ENCODE measurements at places on chromosomes 13 and 19. TPM values are rescaled to one million over a fixed set of nuclear protein-coding genes. Genes with fewer than 3 reads are reported as not detected.

DNA sequence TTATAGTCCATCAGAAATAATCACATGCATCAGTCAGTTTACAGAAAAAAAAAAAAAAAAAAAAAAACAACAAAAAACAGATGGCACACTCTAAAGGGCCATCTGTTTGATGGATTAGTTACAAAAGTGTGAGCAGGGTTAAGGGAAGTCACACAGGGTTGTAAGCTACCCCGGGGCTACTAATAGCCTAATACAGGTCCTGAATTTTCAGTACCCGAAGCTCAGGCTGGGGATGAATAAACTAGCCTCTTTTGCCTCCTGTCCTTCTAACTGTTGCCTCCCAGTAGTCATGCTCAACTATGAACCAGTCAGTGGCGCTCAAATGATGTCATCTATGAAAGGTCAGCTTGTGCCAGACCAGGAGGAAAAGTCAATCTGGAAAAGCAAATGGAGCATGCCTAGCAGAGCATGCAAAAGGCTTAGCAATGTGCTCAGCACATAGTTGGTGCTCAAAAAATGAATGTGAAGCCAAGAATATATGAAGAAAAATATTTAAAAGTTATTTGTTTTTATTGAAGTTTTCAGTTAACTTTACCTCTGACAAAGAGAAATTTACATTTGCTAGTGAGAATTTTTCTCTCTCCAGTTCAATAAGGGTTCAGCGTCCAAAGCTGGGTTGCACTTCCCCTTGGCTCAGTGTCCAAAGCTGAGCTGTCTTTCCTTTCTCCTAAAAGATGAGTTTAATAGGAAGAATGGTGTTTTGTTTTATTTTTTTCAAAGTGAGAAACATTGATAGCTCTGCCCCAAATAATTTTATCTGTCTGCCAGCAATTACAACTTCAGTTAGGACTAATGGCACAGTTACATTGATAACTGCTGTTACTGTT lies 30.8 kb upstream of the LRCH1 start:
- peak; percentile 51 for DNase-seq

The ATP8B3 gene
- total RNA-seq, result not detected

The MEF2B gene
- not detected for total RNA-seq

DNA sequence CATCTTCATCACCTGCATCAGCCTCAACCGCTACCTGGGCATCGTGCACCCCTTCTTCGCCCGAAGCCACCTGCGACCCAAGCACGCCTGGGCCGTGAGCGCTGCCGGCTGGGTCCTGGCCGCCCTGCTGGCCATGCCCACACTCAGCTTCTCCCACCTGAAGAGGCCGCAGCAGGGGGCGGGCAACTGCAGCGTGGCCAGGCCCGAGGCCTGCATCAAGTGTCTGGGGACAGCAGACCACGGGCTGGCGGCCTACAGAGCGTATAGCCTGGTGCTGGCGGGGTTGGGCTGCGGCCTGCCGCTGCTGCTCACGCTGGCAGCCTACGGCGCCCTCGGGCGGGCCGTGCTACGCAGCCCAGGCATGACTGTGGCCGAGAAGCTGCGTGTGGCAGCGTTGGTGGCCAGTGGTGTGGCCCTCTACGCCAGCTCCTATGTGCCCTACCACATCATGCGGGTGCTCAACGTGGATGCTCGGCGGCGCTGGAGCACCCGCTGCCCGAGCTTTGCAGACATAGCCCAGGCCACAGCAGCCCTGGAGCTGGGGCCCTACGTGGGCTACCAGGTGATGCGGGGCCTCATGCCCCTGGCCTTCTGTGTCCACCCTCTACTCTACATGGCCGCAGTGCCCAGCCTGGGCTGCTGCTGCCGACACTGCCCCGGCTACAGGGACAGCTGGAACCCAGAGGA lies 2.6 kb downstream of the P2RY11 start:
- DNase-seq, result peak; percentile 48

DNA sequence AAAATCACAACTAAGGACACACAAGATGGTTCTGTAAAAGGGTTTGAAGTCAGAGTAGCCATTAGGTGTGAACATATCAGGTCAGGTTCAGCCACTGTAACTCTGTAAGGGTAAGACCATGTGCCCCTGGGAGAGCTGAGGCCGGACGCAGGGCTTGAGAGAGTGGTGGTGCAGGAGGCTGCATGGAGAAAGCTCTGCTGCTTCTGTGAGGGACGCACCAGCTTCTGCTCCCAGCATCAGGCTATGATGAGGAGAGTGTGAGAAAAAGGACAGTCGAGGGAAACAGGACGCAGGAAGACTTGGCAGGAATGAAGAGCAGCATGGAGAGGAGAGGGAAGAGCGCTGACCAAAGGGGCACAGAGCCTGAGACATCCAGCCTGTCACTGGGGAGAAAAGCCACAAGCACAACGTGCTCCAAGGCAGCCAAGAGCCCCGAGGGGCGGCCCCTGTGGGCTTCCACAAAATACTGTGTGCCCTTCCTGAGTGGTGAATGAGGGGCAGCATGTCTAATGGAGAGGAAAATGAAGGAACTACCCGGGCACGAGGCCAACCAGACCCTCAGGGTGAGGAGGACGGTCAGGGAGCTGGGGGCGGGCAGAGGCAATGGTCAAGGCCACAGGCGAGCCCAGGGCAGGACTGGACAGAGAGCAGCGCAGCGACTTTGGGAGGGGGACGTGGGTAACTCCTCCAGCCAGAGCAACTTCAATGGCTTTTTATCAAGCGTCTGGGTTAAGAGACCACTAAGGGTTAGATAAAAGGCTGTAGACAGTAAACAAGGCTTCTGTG lies 107.7 kb downstream of the COL4A1 start:
- DNase-seq, result no peak

The TYK2 gene
- total RNA-seq, result 124 TPM

- DNase-seq, result no peak
These were observed 6.1 kb upstream of the ECH1 start for GRCh38 chr19:38837656-38838121.

DNA sequence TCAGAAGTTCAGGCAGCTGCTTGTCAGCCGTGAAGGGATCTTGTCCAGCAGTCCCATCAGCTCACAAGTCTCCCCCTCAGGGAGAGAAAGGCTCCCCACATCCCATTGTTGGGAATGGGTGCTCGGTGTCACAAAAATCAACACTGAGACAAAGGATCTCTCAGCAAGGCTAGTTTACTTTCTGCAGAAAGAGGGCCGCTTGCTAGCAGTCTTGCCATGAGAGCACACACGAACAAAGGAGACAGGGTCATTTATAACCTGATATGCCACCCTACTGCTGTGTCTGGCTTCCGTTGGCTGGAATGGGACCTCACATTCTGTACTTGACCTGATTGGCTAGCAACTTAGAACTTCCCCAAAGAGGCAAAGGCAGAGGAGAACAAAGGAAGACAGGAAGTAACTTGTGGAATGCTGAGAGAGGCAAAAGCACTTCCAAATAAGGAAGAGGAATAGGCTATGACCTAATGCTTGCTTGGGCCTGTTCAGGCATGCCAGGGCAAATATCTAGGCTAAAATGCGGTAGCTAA lies 8.7 kb upstream of the IGFL3 start:
- peak; percentile 68 for DNase-seq

GRCh38 chr19:12664406-12665280 lies 1.9 kb downstream of the MAN2B1 start:
- DNase-seq, result peak; percentile 58

DNA sequence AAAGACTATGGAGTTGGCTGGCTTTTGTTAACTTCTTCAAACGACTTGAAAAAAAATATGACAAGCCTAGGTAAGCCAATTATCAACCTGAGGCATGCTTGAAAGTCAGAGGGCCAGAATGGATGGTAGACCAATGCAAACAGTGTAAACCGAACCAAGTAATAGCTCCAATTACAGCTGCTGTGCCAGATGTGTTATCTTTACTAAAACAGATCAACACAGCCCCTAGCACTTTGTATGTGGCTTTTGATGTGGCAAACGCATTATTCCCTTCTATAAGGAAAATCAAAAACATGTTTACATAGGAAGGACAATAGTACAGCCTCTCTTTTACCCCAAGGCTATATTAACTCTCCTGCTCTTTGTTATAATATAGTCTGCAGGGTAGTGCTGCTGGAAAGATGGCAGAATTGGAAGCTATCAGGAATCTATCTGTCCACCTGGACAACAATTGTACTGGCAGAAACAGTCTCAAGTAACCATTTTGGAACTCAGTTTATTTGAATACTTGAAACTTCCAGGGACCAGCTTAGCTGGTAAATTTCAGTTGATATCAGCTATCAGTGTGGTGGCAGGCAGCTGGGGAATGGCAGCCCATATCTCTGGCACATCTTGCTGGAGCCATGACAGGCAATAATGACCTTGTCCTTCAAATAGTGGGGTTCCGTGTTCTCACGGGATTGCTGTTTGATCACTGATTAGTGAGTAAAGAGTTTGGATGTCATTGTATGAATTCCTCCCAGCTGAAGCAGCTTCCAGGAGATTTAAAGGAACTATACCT lies 144.4 kb upstream of the WASF3 start:
- DNase-seq, result no peak

The ATXN8OS gene
- total RNA-seq, result not detected

GRCh38 chr19:782185-782877 lies 14.9 kb upstream of the PTBP1 start:
- peak; percentile 58 for DNase-seq

DNA sequence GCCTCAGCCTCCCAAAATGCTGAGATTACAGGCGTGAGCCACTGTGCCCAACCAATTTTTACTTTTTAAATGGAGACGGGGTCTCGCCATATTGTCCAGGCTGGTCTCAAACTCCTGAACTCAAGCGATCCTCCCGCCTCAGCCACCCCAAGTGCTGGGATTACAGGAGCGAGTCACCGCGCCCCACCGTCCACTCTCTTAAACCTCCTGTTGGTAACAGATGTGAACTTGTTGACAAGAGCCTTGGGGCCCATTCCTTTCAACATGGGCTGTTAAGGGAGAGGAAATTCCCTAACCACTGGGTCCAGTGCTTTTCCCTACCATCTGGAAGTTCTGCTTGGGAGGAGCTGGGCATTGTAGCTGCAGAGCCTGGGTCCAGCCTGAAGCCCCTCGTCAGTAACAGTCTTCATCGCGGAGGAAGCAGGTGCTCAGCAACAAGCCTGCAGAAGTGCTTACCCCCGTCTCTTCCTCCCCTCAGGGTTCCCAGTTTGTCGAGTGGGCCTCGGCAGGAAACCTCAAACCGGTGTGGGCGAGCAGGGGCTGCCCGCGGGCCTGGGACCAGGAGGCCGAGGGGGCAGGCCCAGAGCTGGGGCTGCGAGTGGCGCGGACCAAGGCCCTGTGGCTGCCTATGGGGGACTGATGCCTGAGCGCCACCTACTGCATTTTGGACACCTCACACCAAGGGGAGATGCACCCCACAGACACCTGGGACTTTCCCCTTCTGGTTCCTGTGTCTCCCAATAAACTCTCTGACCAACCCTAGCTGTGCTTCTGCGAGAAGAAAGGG lies 4.0 kb upstream of the FLT3LG start:
- DNase-seq, result no peak

The LGALS14 gene
- total RNA-seq, result not detected

DNA sequence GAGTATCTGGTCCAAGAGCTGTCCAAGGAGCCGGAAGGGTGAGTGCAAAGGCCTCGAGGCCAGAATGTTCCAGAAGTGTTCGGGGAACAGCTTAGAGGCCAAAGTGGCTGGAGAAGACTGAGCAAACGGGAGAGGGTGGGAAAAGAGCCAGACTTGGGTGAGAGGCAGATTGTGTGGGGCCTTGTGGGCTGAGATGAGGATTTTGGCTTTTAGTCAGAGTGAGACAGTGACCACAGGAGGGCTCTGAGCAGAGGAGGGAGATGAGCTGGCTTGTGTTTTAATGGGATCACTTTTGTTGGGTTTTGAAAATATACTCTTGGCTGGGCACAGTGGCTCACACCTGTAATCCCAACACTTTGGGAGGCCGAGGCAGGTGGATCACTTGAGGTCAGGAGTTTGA lies 5.6 kb downstream of the NANOS2 start:
- no peak for DNase-seq

- DNase-seq, result no peak
These were observed 21.4 kb downstream of the GARRE1 start for GRCh38 chr19:34275705-34276104.

The SELENOW gene
- total RNA-seq, result 246 TPM

DNA sequence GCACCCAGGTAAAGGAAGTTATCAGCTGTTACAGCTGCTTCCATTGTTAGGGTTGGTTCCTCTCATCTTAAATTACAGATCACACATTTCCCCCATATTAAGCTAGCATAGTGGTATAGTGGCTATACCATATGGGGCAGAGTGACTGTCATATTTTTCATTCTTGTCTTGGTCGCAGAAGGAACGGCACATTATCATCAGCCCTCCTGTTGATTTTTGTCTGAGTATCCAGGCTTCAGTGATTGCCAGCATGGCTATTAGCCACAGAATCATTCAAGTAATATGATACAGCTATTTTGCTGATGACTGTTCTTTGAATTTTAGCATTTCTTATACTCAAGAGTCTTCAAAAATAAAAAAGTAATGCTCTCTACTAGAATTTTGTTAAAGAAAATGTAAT lies 240.9 kb downstream of the LIG4 start:
- DNase-seq, result no peak

- no peak for DNase-seq
These were observed 88.7 kb downstream of the RNASEH2B start for GRCh38 chr13:50998326-50998725.

DNA sequence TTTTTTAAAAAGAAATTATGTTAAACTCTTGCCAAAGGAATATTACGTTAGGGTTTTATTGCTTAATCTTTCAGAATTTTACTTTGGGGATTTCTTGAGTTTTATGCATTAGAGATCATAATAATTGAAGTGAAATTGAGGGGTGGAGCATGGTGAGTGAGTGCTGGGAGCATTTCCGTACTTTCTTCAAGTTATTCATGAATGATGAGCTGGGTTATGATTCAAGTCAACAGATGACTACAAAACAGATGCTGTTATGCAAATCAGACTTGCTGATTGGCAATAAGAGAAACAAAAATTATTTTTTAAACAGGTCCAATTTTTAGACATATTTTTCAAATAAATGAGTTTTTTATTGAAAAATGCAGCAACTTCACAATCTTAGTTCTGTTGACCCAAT lies 504.2 kb downstream of the DCT start:
- DNase-seq, result no peak

DNA sequence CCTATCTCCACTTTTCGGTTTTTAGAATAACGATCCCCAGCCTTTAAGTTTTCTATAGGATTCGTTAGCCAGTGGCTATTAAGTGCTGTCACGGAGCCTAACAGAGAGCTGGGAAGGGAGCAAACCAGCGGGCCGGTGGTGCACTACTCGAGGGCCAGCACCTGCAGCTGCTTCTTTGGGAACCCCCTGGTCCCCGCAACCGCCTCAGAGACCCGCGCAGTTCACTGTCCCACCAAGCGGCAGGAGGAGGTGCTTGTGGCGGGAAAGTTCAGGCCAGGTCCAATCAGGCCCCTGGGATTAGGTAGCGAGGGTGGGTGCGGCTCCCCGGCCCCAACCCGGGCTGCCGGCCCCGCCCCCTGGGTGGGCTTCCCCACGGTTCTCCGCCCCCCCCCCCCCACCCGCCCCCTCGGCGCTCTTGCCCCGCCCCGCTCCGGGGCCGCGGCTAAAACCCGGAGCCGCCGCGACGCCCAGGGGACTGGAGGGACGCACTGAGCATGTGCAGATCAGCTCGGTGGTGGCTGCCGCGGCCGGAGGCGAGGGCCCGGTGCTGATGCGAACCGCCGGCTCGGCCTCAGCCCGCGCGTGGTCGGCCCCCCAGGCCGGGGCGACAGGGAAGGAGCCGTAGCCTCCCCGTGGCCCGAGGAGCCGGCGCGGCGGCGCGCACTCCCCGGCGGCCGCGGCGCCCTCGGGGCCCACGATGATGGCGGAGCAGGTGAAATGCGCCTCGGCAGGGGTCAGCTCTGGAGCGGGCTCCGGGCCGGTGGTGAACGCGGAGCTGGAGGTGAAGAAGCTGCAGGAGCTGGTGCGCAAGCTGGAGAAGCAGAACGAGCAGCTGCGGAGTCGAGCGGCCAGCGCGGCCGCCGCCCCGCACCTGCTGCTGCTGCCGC lies at the start of gene SLAIN1:
SLAIN1 (plus strand) TSS at position 471 of the 887 bp plus-strand sequence; CDS start at position 698, 227 bp downstream.
- DNase-seq, result peak; percentile 47
